ENCODE measurements at places on chromosomes 5 and 9.

DNA sequence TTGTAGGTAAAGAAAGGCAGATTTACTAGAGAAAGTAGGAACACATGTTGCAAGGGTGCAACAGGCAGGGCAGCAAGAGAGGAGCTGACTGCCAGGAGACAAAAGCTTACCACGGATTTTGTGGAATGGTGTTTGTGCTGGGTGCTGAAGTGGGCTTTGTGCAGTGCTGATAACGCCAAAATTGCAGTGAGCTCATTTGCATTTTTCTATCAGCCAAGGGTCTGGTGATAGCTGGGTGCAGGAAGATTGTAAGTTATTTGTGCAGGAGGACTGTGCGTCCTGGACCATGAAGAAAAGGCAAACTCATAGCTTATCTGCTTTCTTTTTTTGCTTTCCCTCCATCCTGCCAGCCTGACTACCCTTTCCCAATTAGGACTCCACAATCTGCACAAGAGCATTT lies 13.6 kb downstream of the CTSL start:
- no peaks in the 10 kb centered on the region for H3K27me3 ChIP-seq
- no peaks in the 10 kb centered on the region for H3K4me1 ChIP-seq
- no peak overlapping the region for H3K4me3 ChIP-seq
- H3K27ac ChIP-seq: no peak overlapping the region
- no peaks in the 10 kb centered on the region for H3K36me3 ChIP-seq

DNA sequence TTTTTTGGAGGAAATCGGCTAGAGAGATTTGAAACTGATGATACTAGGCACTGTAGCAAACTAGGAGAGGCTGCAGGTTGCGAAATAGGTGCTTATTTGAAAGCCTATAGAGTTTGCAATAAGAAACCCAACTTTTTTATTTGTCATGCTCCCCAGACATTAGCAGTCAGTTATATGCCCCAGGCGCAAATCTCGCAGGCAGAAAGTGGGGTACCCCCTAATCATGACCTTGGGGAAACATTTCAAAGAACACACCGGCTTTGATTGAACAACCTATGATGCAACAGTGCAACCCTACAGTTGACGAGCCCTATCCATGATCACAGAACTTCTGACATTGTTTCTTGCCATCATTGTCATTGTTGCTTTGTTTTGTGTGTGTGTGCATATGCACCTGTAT lies 510.5 kb downstream of the RAB3C start:
- no peak overlapping the region for H3K27ac ChIP-seq
- no peaks in the 10 kb centered on the region for H3K36me3 ChIP-seq
- DNase-seq: no peak
- H3K27me3 ChIP-seq: no peaks in the 10 kb centered on the region

DNA sequence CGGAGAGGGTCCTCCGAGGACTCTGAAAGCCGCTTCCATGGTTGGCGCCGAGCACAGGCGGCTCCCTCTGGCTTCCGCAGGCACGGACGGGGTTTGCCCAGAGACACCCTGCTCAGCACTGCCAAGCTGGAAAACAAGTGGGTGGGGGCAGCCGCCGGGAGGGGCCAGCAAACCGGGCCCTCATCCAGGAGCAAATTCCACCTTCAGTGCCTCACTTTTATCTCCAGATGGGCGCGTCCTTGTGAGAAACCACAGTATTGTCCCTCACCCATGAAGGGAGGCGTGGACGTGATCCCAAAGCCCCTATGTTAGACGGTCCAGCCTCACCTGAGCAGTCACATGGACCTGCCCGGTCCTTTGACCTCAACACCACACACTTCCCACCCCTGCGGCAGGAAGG lies 29.0 kb downstream of the MED10 start:
- H3K4me1 ChIP-seq: no peaks in the 10 kb centered on the region
- no peak for DNase-seq
- no peak overlapping the region for H3K4me3 ChIP-seq
- no peaks in the 10 kb centered on the region for H3K27me3 ChIP-seq
- H3K27ac ChIP-seq: no peak overlapping the region

GRCh38 chr9:23830929-23831730 lies 5.1 kb upstream of the ELAVL2 start:
- H3K4me3 ChIP-seq: no peak overlapping the region
- H3K27me3 ChIP-seq: no peaks in the 10 kb centered on the region
- H3K4me1 ChIP-seq: peaks cover 6% of the 10 kb centered on the region
- no peaks in the 10 kb centered on the region for H3K36me3 ChIP-seq
- no peak for DNase-seq
- H3K27ac ChIP-seq: no peak overlapping the region

- H3K27ac ChIP-seq: no peak overlapping the region
- no peaks in the 10 kb centered on the region for H3K36me3 ChIP-seq
- H3K4me3 ChIP-seq: no peak overlapping the region
- no peak for DNase-seq
- H3K27me3 ChIP-seq: no peaks in the 10 kb centered on the region
- no peaks in the 10 kb centered on the region for H3K4me1 ChIP-seq
Observed at GRCh38 chr5:3709717-3710348, 114.2 kb downstream of the IRX1 start.

DNA sequence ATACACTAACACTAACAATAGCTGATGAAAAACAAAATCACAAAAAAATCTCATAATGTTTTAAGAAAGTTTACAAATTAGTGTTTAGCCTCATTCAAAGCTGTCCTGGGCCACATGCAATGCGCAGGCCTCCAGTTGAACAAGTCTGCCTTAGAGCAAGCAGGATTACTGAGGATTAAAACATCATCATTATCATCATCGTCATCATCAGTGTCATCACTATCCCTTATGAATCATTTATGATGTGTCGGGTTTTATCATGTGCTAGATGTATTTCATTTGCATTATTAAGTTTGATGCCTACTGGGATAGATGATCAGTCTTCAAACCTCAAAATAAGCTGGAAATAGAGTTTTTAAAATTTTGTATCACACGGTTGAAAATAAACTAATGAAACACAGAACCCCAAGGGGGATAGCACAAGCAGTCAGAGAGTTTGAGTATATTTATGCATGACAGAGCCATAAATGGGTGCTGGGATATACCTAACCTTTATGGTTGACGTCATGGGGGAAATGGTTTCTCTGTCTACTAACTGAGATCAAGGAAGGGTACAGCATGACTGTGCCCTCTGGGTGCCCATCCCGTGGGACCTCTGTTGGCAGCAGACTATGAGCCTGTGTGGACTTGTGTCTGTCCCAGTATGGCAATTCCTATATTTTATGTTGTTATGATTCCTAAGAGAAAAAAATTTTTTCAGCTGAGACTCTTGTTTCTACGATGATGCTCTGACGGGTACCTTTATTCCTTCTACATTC lies 150.3 kb upstream of the ADRA1B start:
- no peaks in the 10 kb centered on the region for H3K27me3 ChIP-seq
- no peaks in the 10 kb centered on the region for H3K4me1 ChIP-seq
- H3K36me3 ChIP-seq: no peaks in the 10 kb centered on the region
- H3K4me3 ChIP-seq: no peak overlapping the region
- DNase-seq: no peak
- H3K27ac ChIP-seq: no peak overlapping the region

GRCh38 chr5:74390306-74390637 lies 250.3 kb downstream of the ENC1 start:
- H3K36me3 ChIP-seq: no peaks in the 10 kb centered on the region
- DNase-seq: no peak
- peaks cover 3% of the 10 kb centered on the region for H3K4me1 ChIP-seq

- no peaks in the 10 kb centered on the region for H3K36me3 ChIP-seq
- DNase-seq: no peak
- H3K27ac ChIP-seq: no peak overlapping the region
- no peak overlapping the region for H3K4me3 ChIP-seq
- H3K27me3 ChIP-seq: no peaks in the 10 kb centered on the region
- H3K4me1 ChIP-seq: no peaks in the 10 kb centered on the region
Observed at GRCh38 chr9:16673171-16673570, 197.3 kb downstream of the BNC2 start.

Data from liver (tissue), 10 donors.